Sciatic nerve (tissue), 2 donors: ENCODE measurements at places on chromosomes 11 and 22.
A peak's percentile ranks its signal among the peaks of the same experiment; 100 is the strongest.

DNA sequence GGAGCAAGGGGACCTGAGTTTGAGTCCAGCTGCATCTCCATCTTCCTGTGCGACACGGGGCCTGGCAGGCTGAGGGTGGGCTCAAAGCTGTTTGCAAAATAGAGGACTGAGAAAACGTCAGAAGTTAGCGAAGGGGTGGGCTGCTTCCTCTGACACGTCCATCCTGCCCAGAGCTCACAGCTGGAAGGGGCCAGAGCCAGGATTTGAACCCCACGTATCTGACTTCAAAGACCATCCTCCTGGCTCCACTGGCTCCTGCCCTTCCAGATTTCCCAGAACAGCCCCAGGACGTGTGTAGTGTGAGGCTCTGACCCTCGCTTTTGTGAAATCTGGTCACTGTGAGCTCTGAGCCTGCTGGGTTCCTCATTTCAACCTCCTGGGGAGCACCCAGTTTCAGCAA, 56.3 kb downstream of the CD82 start:
- peak; percentile 48 for DNase-seq

GRCh38 chr22:19853879-19854777, 546 bp downstream of the GNB1L start:
- DNase-seq, result no peak

DNA sequence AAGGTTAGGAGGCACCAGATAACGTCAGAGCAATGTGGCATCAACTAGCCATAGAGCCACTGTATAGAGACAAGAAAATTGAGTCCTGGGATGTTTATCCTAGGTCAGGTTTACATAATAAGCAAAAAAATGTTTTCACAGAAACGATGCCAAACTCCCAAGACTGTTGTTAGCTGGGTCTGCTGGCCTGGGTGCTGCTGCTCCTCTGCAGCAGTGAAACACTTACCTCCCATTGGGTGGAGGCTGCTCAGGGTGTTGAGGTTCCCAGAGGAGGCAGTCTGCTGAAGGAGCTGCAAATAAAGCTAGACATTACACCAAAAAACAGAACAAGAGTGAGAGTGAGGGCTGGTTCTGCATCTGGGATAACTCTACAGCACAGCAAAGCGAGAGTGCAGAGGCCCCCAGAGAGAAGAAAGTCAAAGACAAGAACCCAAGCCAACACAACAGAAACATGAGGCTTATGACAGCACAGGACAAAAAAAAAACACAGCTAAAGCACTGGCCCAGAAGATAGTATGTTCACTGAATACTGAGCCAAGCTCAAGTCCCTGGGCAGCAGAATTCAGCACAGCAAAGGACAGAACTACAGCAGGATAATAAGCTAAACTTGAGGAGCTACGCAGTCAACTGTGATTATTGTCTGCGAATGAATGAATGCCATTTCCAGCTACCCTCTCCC, 29.9 kb upstream of the RAPSN start:
- DNase-seq, result no peak

DNA sequence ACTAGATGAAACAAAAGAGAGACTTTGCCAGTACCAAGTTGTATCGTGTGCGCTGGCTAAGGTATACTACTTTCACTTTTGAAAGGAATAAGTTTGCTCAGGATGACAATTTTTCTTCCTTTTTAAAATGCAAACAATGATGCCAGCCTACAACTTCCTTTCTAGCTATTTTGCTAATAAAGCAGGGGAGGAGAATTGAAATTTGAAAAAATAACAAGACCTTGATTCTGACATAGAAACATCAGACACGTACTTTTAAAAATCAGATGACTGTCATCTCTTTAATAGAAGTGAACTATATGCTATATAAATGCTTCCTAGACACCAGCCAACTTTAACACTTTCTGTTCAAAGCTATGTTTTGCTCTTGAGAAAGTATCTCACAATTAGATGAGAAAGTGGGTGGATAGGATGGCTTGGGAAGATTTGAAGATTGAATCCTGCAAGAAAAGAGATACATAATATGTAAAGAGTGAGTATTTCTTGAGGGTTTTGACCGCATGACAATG, 41.7 kb upstream of the BLID start:
- no peak for DNase-seq

DNA sequence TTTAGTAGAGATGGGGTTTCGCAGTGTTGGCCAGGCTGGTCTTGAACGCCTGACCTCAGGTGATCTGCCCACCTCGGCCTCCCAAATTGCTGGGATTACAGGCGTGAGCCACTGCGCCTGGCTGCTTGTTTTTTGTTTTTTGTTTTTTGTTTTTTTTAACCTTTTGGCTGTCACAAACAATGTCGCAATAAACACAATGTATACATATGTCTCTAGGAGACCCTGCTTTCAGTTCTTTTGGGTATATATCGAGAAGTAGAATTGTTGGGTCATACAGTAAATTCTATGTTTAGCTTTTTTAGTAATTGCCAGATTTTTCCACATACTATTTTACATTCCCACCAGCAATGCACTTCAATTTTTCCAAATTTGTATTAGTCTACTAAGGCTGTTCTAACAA, 28.0 kb downstream of the RBX1 start:
- no peak for DNase-seq

DNA sequence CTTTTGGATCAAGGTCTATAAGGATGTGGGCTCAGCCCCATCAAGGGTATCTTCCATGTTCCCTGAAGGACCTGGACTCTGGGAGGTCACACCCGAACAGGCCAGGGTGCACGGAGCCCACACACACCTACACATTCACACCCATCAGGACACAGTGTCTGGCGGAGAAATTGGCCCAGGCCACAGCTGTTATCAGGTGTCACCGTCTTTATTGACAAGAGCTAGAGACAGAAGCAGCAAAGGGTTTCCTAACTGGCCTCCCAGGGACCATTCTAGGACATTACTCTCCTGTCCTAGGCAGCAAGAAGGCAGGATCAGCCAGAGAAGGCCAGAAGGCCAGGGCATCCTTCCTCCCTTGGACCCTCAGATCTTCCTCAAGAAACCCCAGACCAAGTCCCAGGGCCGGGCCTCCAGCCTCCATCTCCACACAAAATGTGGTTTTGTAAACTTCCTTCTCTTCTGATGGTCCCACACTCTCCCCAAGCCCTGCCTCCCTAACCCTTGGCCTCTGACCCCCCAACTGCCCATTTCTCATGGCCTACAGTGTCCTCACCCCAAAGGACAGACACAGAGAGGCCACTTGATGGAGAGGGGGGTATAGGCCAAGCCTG, 8.1 kb downstream of the SSTR3 start:
- peak; percentile 22 for DNase-seq

DNA sequence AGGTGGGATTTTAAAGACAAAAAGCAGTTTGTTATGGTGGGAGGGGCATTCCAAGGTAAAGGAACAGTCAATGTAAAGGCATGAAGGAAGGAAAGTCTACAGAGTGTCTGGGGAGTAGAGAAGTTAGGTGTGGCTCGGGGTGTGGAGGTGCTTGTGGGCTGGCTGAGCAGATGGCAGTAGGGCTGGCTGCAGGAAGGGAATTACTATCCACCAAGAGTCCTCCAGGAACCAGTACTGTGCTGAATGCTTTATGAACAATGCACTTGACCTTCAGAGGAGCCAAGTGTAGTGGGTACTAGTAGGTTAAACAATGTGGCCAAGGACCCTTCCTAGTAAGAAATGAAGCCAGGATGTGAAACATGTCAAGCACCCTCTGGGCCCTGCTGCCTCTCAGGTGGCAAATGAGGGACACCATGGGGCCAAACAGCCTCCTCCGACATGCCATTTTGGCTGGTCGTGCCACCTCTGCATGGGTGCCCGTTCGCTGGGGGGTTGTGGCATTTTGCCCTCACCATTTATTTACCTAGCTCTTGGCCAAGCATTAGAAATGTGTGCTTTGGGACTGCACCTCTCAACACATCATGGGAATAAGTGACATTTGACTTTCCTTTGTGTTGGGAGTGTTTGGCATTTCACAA, 123.6 kb upstream of the TENM4 start:
- no peak for DNase-seq

DNA sequence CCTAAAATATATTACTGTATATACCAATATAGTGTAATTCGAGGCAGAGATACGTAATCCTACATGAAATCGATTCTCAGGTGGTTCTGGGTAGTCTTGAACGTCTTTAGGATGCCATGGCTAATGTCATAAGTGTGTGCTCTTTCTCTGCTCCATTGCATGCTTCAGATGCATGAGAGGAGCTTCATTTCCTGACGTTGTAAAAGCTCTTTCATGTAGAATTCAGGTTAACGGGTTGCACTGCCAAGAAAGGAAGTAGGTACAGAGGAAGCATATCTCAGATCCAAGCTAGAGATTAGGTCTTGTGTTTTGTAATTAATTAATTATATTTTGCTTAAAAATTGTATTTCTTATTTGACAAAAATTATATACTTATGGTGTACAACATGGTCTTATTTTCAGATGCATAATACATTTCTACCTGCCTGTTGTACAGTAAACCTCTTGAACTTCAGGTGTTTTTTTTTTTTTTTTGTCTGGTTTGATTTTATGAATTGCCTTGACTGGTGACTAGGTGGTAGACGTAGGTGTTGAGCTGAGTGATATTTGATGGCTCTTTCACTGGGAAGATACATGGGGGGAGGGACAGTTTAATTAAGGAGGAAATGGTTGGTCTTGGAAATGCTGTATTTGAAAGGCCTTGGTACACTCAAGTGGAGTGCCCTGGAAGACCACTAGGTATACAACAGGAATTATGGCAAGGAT, 9.3 kb downstream of the NUP50 start:
- DNase-seq, result no peak

GRCh38 chr11:85620256-85620655, 6.9 kb downstream of the DLG2 start:
- no peak for DNase-seq

DNA sequence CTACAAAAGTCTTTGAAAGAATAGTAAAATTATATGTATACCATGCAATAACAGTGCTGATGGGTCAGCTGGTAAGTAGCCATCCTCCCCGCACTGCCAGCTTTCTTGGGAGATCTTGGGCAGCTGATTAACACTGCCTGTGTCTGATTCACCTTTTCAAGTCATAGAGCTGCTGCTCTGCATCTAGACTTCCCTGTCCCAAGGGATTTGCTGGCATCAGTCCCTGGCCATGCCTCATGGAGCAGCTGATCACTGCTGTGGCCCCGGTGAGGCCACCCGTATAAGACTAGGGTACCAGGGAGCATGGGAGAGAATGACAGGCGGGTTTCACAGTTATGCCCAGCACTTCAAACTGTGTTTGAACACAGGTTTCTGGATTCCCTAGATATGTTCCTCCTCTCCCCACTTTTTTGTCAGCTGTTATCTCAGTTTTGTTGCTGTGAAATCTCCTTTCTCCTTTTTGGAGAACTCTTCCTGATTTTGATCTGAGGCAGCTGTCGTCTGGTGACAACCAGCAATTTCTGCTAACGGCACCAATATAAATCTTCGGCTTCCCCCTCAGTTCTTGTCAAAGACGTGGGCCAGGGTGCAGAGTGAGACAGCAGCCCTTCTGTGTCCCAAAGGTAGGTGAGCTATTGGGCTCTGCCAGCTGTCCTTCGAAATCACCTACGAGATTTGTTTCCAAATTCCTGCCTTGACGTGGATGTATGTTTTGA, 438.9 kb downstream of the NTM start:
- DNase-seq, result no peak

DNA sequence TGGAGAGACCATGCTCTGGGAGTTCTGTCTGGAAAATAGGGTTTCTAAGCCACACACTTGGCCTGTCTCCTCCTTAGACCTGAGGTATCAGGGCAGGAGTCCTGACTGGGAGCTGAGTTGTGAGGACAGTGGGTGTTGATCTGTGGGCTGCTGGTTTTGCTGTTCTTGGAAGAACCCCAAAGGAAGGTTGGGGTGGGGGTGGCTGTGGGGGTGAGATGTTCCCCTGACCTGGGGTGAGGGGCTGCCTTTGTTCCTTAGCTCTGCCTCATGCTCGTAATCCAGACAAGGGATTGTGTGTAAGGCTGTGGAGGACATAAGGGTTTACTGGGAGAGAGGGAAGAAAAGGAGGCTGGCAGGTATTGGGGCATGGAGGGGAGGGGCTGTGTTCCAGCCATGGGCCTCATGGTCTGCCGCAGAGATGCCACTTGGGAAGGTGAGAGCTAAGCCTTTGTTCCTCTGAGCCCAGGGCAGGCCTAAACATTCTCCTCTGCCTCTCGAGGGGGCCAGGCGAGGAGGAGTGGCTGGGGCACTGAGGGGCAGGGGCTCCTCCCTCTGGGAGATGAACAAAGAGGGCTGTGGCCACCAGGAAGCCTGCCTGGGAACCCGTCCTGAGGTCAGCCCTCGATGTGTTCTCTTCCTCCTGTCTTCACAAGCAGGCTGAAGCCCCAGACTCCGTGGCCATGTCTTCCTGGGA, 4.4 kb downstream of the OTOG start:
- peak; percentile 9 for DNase-seq

DNA sequence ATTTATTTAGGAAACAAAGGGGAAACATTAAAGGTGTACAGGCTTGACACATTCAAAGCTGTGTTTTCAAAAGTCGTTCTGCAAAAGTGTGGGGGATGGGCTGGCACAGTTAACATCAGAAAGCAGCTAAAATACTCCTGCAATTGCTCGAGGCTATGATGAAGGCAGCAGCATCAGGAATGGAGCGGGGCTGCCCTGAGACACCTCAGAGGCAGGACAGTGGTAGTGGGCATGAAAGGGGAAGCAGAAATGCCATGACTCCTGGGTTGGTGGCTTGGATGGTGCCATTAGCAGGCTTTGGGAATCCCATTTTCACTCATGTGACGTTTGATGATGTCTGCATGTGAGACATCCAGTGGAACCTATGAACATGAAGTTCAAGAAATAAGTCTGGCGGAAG, 646 bp downstream of the NCAPD3 start:
- DNase-seq, result no peak
